Fibroblast of mammary gland (primary cell): ENCODE measurements at places on chromosomes 16 and 17.

DNA sequence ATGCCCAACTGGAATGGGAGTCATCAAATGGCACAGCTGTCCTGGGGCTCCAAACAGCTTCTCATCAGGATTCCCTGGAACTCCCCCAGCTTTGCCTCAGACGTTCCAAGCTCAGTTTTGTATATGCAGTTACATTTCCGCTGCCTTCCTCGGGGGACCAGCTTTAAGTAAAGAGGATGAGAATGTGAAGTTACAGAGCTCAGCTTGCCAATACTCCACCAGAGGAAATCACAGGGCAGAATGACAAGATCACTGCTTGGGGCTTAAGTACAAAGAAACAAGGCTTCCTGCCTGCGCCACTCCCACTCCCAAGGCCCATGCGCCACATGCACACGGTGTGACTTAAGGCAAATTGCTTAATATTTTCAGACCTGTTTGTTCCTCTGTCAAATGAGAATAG lies 272.4 kb upstream of the CDH11 start:
- DNase-seq = no peak

DNA sequence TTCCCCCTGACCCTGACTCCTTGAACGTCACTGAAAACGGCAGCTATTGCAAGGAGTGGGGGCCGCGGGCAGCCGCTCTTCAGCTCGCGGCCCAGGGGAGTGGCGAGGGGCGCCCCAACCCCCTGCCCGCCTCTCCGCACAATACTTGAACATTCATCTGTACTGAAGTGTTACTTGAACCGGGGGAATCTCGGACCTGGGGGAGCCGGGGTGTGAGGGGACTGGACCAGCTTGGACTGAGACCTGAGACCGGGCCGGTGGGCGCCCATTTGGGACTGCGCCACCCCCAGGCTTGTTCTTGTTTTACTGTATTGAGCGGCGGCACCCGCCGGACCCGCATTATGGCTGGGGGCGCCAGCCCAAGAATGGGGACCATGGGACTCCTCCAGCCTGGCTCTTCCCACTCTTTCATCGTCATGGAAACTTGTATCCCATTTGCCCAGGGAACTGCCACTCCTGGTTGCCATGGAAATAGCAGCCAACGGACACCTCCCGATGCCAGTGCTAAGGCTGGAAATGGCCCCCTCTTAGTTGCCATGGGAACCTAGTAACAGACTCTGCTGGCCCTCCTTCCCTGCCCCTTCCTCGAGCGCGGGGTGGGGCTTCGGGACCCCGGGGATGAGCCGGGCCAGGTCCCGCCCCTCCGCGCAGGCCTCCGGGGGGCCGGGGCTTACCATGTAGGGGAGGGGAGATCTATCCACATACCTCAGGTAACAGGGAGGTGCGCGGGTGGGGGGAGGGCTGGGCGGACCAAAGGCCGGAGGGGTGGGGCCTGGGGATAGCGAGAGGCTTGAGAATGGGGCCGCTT lies 805 bp upstream of the ORAI3 start:
- DNase-seq = peak; percentile 97

- DNase-seq = no peak
Observed at GRCh38 chr16:11088831-11089230, 144.5 kb downstream of the CLEC16A start.

GRCh38 chr16:31464348-31464769 lies 5.1 kb downstream of the ARMC5 start:
- DNase-seq = no peak

DNA sequence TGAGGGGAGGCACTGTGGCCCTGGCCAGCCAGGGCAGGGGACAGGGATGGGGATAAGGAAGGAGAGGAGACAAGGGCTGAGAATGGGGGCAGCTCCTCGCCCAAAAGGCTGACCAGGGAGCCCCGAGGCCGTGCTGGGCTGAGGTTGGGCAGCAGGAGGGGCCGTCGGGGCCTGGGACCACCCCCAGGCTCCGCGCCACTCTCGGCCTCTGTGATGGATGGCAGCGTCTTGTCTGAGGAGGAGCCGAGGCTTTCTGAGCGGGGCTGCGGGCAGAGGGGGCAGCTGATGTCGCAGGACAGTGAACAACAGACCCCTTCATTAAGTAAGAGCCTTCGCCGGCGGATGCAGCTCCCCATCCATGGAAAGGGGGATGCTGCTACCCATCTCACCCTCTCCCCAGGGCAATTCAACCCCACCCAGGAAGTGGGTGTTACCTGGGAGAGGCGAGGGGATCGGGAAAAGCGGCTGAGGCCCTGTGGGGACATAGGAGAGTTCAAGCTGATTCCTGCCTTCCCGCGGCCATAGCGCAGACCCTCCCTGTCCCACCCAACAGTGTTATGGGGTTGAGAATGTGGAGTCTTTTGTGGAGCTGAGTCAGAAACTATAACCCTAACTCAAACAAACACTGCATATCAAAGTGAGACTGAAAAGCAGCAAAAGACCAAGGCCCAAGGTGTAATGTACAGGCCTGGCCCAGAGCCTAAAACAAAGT lies 9.1 kb upstream of the RAB5C start:
- no peak for DNase-seq

DNA sequence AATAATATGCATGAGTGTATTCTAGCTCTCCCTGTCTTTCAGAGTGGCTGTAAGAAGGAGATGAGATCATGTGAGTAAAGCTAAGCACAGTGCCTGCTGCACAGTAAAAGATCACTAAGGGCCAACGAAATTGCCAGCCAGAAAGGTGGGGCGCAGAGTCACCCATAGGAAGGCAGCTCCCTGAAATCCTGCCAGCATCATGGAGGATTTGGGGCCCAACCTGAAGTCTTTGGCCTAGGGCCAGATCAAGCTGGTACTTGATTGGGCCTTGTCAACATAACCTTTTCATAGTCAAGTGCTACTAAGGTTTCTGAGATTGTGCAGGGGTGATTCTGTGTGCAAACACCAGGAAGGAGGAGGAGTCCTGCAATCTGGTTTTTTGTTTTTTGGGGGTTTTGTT lies 16.5 kb downstream of the SCNN1B start:
- DNase-seq = no peak

DNA sequence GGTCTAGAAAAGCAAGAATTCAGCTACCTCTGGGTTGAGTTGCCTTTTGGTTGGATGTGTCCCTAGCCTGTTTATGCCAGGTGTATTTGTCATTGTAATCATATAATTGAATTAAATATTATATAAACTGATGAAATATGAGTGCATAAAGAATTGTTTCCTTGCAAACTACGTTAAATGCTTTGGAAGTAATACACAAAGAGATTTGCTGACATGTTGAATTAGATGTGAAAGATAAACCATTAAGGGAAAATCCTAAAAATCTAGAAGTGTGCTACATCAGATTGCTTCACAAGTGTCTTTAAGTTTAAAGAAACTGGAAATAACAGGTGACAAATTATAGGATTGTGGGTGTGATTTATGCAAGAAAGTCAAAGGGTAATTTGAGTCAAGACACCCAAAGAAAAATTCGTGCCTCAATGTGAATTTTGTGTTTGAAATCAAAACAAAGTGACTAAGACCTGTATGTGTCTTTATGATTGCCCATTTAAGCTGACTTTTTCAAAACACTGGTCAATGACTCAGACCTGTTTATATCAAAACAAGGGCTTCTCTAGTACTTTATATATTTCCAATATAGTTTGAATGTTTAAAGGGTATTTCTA lies 5.1 kb upstream of the PYY start:
- peak; percentile 65 for DNase-seq

GRCh38 chr16:9092282-9092977 lies 986 bp downstream of the HAPSTR1 start:
- DNase-seq = no peak

- DNase-seq = no peak
Observed at GRCh38 chr16:57424583-57424982, 20.0 kb downstream of the CCL17 start.

DNA sequence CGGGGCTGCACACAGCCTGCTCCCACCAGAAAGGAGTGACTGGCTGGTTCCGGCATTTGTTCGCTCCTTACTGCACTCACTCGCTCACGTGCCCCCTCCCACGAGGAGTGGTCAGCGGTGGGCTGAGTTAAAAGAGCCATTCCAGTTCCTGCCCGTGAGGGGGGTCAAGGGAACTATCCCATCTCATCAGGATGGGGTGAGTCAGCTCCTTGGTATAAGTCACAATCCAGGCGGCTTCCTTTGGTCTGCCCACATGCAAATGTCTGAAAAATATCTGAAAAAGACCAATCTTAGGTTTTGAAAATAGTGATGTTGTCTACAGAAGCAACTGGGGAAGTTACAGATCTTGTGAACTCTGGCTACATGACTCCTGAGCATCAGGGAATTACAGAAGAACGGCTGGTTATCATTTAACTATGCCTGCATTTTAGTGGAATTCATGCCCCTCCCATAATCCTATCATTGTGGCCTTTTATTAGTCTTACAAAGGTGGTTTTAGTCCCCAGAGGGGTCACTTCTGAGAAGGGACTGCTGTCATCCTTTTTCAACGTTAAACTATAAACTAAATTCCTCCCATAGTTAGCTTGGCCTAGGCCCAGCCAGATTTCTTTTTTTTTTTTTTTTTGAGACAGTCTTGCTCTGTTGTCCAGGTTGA lies 9.8 kb upstream of the TNFSF12 start:
- DNase-seq = peak; percentile 28

- peak; percentile 36 for DNase-seq
Observed at GRCh38 chr17:61340431-61341209, 59.0 kb upstream of the TBX2 start.

GRCh38 chr16:47236716-47237115 lies 93.0 kb upstream of the NETO2 start:
- no peak for DNase-seq

GRCh38 chr16:84281074-84281473 lies 13.6 kb upstream of the WFDC1 start:
- peak; percentile 30 for DNase-seq

DNA sequence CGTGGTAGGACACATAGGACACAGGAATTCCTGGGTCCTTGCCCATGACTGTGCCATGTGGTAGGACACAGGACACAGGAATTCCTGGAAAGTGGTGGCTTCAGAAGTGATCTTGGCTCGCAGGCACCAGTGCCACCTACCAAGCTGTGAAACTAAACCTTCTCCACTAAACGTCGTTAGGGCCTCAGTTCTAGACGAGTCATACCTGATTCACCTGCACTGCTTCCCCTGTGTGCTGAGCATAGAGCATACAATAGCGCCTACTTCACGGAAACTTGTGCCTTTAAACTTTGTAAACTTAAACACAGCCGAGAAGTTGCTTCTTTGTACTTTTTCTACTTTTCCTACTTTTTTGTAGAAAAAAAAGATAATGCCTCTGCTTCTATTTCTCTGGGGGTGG lies 4.8 kb downstream of the SOX8 start:
- no peak for DNase-seq
